ENCODE measurements at places on chromosomes 5 and 9.

GRCh38 chr5:180423133-180423532 lies 70.0 kb upstream of the GFPT2 start:
- DNase-seq = no peak

DNA sequence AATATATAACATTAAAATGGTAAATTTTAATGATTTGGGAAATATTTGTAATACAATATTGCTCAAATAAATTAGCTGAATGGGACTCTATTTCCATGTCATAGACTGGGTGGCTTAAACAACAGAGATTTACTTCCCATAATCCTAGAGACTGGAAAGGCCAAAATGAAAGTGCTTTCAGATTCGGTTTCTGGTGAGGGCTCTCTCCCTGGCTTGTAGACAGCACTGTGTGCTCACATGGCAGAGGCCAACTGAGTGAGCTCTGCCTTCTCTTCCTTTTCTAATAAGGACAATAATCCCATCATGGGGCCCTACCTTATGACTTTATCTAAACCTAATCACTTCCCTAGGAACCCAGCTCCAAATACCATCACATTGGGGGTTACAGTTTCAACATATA lies 196.2 kb downstream of the MARCHF11 start:
- DNase-seq = no peak

- no peak for DNase-seq
These were observed 69.4 kb downstream of the RAPGEF1 start for GRCh38 chr9:131670247-131671132.

- DNase-seq = no peak
These were observed 133.0 kb upstream of the TUT7 start for GRCh38 chr9:86486891-86487837.

GRCh38 chr5:144504929-144505577 lies 334.4 kb downstream of the KCTD16 start:
- DNase-seq = no peak

DNA sequence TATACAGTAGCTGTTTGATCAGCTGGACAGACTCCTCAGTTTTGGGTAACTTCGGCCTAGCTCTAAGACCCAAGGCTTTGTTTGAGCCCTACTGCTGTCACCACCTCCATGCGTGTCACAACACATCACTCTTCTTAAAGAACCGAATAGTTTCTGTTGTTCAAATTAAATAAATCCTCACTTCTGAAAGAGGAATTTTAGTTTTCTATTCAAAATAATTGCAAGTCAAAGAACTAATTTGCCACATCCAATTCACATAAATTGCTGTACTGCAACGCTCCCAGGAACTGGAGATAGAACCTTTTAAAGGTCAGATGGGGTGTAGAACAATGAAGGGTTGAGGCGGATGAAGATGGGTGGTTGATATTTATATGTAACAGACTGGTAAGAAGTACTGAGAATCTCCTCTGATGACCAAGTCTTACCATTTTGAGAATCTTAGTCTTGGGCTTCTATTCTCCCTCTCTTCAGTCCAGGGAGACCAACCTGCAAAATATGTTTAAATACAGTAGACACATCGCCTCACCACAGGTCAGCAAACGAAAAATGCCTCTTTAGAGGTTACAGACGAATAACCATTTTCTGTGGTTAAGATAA lies 1.6 kb downstream of the NREP start:
- no peak for DNase-seq

GRCh38 chr5:159403906-159404681 lies 73.8 kb upstream of the IL12B start:
- DNase-seq = no peak

GRCh38 chr9:98538626-98539031 lies 170.1 kb downstream of the GABBR2 start:
- no peak for DNase-seq

DNA sequence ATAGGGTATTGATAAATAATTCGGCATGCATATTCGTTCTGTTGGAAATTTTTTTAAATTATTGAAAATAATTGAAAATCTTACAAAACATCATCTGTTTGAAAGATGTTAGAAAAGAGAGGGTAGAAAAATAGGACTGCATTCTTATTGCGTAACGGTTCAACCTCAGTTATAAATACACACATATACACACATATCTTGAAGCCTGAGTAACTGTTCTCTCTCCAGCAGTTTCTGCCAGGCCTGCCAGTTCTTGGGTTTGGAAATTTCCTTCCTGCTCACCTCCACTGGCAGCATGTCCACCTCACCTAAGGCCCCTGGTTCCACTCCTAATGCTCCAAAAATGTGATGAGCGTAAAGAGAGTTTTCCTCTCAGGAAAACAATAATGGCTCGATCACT lies 9.1 kb downstream of the SPATA31E1 start:
- DNase-seq = no peak

DNA sequence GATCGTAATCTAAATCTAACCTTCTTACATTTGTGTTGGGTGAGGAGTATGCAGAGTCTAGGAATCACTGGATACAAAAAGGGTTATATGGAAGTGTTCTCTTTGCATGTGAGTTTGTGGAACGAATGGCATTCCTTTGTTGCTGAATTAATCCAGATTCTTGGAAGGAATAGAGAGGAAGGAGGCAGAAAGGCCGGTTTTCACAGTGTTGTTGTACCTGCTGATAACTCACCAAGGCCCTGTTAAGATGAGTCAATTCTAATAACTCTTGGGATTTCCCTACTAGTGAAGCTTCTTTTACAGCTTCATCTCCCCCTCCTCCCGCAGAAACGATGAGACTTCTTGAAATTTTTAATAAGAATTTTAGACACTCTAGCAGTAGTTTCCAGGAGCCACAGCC lies 84.0 kb downstream of the ZSWIM6 start:
- no peak for DNase-seq

DNA sequence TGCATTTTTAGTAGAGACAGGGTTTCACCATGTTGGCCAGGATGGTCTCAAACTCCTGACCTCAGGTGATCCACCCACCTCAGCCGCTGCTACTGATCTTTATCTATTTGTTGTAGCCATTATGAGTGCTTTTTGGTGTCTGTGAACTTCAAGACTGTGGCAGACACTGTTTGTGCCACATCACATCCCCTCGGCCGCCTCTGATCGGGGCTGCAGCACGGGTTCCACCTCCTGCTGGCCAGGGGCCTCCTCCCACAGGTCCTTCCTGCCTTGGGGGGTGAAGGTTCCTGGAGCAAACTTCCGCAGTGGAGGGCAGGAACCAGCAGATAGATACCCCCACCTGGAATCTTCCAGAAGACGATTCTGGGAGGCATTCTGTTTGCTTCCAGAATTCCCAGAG lies 98.5 kb downstream of the C9orf50 start:
- no peak for DNase-seq

DNA sequence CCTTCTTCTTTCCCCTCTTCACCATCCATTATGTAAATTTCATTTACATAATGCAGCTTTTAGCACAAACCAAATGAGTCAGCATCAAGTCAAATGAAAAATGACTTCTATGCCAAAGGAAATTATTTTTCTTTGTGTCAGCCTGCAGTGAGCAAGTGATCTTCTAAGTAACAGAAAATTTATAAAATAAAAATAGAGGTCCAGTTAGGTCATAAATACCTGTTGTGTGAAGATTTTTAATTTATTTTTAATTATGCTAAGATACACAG lies 16.7 kb upstream of the THG1L start:
- no peak for DNase-seq

DNA sequence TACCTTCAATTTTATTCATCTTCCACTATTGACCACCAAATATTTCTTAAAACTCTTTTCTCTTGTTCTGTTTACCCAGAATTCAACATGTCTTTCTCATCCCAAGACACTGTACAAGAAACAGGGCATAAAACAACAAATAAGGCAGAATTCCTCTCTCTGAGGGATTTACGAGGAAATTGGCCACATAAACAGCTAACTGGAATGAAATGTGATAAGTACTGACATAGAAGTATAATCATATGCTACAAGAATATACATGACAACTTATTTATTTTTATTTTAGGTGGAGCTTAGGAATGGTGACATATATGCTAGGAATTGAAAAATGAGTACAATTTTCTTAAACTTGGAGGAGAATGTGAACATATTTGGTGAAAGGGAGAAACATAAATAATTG lies 48.8 kb upstream of the FBN2 start:
- DNase-seq = no peak

GRCh38 chr9:37283730-37284325 lies 138.7 kb upstream of the GRHPR start:
- no peak for DNase-seq

DNA sequence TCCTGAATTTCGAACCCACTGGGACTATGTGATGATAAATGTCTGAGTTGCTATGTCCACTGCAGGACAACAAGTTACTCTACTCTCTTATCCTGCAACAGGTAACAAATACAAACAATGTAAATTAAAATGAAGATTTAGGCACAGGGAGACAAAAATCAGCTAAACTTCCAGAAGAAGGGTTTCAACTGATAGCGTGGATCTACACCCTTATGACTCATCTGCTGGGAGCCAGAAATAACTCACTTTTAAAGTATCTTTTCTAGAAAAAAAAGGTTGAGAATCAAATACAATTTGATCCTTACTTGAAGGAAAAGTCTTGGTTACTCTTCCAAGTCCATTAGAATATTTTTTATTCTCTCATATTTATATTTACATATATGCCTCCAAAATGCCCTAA lies 21.4 kb downstream of the PJA2 start:
- DNase-seq = no peak

DNA sequence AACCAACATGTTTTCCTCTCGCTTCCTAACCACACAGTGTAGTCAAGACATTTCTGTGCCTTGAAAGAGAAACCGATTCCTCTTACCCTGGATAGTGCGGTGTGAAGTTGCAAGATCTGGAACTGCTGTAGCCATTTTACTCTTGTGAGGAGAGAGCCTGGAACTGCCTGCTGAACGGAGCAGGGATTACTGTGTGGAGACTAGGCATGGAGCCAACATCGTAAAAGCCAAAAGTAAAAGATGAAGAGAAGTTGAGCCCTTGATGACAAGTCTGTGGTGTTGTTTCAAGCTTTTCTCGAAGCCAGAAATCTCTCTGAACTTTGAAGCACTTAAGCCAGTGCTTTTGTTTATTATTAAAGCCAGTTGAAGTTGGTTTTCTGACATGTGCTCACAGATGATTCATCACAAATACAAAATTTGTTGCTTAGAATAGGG lies 110.1 kb upstream of the GRIN3A start:
- no peak for DNase-seq

DNA sequence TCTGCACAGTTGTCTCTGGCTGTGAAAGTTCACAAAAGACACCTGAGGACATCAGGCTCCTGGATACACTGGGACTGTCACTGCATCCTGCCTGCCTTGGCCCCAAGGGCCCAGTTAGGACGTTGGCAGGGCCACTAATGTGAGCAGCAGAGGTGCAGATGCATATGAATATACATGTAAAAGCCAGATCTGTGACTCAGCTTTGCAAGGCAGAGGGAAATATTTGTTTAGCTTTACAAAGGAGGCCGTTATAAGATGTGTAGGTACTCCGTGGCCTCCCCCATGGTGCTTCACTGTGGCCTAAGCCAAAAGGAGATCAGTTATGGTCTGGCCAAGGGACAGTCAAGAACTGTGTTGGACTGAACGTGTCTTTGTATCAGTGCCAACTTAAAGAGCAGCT lies 4.1 kb upstream of the C1QTNF3 start:
- DNase-seq = no peak

DNA sequence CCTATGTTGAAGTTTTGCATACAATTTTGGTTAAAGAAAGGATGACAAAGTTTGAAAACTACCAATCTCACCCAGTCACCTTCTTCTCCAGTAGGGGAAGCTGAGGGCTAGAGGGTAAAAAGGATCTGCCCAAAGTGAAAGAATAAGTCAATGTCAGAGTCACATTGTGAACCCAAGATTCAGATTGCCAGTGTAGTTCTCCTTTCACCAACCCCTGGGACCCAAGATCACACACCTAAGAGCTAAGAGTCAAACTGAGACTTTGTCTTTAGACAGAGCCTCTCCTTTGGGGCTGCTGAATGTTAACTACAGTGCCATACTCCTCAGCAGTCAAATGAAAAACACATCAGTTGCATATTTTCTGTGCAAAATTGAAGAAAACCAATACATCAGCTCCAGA lies 210.6 kb downstream of the ATP10B start:
- no peak for DNase-seq

GRCh38 chr5:147404706-147405105 lies 105.2 kb downstream of the DPYSL3 start:
- DNase-seq = no peak

GRCh38 chr5:135365281-135365680 lies 33.8 kb downstream of the MACROH2A1 start:
- no peak for DNase-seq

GRCh38 chr9:96383165-96383942 lies at the start of gene SLC35D2:
Gene SLC35D2 (minus strand): TSS chr9:96383711. CDS start chr9:96383634, 77 bp downstream.
- no peak for DNase-seq

GRCh38 chr9:104108315-104108714 lies 14.2 kb downstream of the SMC2 start:
- DNase-seq = no peak

- DNase-seq = no peak
These were observed 101.2 kb downstream of the HMHB1 start for GRCh38 chr5:143913008-143913752.

- no peak for DNase-seq
These were observed 3.1 kb upstream of the ZNF474 start for GRCh38 chr5:122126177-122126755.

GRCh38 chr9:121085661-121086060 lies 10.9 kb downstream of the CNTRL start:
- no peak for DNase-seq

- no peak for DNase-seq
These were observed 2208.1 kb upstream of the WWC1 start for GRCh38 chr5:166083183-166083959.

GRCh38 chr9:14479163-14479560 lies 165.2 kb upstream of the NFIB start:
- no peak for DNase-seq

DNA sequence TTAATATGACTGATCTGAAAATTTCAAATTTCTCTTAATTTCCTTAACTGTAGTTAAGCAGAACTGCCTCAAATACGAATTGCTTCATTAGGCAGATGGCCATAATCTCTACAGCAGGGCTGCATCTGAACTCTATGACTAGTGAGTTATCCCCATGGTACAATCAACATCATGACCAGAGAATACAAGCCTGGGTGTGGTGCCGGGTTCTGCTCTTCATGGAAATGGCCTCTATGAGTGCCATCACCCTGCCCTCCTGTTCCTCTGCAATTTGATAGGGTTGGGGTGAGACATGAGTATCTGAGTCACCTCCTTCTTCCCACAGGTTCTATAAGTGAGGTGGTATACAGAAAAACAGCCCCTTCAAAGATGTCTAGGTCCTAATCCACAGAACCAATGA lies 235.9 kb downstream of the AP3B1 start:
- DNase-seq = no peak

DNA sequence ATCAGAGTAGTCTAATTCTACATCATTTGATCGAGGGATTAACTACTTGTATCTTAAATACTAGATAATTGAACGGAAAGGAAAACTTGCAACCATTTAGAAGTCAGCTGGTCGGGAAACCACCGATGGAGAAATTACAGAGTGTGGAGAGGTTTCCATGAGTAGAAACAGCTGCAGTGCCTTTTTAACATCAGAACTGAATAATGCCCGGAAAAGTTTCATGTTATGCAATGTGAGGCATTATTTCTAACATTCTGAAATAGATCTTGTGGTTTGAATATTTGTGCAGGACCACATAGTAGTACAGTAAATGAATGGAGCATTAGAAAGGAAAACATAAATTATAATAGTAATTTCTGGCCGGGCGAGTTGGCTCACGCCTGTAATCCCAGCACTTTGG lies 88.1 kb upstream of the RNF180 start:
- DNase-seq = no peak
